Stimulated activated CD8-positive, alpha-beta memory T cell treated with anti-CD3 and anti-CD28 coated beads, Interleukin-15, amount 100 ng/mL, for 4 hours (primary cell): ENCODE measurements at places on chromosomes 6 and 20.

DNA sequence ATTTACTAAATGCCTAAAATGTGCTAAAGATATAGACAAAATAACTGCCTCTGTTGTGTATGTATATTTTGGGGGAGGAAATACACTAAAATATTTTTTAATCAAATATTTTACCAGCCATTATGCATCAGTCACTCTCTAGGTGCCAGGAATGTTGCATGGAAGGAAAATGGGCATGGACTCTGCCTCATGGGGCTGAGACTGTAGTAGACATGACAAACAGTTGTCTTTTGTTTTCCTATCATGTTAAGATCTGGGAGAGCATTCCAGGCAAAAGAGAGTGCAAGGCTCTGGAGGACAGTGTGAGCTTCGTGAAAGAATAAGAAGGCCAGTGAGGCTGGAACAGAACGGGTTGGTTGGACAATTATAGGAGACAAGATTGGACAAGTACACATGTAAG lies 26.5 kb downstream of the HLA-DOB start:
- DNase-seq: no peak

DNA sequence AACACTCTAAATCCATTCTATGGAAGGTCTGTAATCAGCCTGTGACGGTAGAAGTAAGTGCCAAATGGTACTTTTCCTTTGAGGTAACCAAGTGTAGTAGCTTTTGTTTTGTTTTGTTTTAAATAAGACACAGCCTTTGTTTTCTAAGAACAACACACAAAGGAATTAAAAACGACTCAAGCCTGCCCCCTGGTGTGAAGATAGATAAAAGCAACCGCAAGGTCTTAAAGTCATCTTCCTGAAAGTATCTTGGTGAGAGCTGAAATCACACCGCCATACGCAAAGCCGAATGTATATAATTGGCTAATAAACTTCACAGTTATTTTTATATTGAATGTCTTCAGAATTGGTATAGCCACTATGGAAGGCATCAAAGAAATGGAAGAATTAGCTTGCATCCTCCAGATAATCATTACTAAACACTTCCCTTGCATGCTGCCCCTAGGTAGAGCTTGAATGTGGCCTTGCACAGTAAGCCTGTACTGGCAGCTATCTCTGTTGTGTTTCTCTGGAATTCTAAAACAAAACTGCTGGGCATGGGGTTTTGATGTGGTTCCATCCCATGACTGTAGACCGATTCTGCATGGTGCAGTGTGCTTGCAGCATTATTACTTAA lies 95.6 kb downstream of the LAMP5 start:
- no peak for DNase-seq

DNA sequence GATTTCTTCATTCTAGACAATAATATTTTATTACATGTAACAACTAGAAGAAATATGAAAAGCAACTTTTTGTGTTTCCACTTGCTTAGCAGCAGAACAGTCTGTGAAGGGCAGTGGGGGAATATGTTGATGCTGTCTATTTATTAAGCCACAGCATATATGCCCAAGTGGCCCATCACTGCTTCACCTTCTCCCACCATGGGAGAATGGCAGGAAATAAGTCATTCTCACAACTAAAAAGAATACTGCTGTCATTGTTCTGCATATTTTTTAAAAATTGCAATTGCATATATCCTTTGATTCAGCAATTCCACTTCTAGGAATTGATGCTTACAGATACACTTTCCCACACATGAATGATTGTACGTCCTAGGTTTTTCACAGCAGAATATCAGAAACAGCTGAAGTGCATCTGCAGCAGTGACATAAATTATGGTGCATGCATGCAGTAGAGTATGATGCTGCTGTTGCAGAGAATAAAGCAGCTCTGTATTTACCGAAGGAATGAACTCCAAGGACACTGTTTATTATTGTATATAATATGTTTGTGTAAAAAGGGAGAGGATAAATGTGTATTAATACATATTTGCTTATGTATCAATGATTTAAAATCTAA lies 26.8 kb downstream of the KIF3B start:
- DNase-seq: no peak

DNA sequence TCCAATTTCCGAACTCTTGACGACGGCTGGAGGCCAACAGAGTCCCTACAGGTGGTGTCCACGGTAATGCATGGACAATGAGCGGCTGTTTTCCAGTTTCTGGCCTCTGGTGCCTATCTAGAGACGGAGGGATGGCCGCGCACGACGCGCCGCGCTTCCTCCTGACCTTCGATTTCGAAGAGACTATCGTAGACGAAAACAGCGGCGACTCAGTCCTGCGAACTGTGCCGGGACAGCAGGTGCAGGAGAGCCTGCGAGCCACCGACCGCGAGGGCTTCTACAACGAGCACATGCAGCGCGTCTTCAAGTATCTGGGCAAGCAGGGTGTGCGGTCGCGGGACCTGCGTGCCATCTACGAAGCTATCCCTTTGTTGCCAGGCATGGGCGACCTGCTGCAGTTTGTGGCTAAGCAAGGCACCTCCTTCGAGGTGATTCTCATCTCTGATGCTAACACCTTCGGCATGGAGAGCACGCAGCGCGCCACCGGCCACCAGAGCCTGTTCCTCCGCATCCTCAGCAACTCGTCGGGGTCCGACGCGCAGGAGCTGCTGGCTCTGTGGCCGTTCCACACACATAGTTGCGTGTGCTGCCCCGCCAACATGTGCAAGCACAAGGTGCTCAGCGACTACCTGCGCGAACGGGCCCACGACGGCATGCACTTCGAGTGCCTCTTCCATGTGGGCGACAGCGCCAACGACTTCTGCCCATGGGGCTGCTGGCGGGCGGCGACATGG lies 169.4 kb downstream of the CDK19 start:
- DNase-seq: no peak

DNA sequence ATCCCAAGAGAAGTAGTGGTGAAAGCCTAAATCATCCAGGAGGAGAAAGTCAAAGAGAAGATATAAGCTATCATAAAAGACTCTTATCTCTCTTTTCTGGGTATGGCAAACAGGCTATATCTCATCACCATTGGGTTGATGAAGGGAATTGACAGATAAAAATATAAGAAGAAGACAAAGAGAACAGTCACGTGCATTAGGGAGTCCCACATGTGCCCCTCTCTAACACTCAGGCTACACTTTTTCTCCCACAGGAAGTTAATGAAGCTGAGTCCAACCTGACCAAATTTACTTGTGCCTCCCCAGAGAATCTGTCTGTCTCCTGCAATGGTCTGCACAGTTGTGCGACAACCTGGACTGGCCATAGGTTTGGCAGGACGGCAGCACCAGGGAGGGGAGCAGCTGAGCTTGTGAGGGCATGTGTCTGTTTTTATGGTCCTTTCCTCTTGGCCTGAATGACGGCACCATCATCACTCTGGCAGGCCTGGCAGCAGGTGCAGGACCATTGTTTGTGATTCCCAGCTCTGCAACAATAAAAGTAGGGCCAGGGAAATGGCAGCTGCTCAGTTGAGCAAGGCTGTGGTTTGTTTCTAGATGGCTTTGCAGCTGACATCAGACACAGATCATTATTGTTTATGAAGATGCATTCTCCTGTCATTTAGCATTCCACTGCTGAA lies 144.5 kb upstream of the MCHR2 start:
- no peak for DNase-seq
